ENCODE measurements at places on chromosomes 3 and 15.
A peak's percentile ranks its signal among the peaks of the same experiment; 100 is the strongest.

- no peak for DNase-seq
These were observed 374.9 kb upstream of the CNTN4 start for GRCh38 chr3:1723726-1724125.

DNA sequence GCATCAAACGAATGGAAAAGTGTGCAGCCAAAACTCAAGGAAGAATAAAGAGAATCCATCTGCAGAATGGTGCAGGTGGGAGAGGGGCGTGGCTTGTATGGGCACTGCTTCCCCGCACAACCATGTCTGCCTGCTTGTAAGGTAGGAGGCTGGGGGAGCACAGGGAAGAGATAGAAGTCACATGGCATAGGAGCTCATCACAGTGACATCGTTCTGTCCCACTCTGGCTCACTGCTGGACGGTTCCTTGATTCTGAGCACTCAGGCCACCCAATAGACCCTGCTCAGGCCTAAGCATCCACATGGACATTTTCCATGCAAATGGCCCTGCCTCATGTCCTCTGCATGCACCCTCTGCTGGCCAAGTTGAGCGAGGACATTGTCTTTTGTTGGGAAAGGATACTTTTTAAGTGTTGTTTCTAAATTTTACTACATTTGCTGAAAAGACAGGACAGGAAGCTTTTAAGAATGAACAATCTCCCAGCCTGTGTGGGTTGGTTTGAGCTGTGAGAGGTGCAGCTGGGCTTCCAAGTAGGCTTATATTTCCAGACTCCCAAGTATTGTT is 3.1 kb downstream of the MYLK start:
- DNase-seq: peak; percentile 22

- peak; percentile 86 for DNase-seq
These were observed 389.4 kb upstream of the TPM1 start for GRCh38 chr15:62653122-62653521.

DNA sequence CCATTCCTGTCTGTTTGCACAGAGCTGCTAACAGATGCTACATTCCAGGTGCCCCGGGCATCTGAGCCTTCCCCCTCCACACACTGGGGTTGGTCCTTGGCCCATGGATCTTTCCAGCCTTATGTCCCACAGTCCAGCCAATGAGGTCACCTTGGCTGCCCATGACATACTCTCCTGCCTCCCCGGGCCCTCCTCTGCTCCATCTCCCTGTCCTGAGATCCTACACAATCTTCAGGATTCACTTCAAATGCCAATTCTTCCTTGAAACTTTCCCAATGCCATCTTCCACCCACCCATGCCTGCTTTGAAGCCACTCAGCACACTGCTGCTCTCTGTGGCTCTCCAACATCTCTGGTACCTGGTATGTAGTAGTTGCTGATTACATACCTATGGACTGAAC is 4.3 kb downstream of the CHRNA3 start:
- DNase-seq: no peak

- no peak for DNase-seq
These were observed 136.0 kb upstream of the PTPRG start for GRCh38 chr3:61425356-61425755.

DNA sequence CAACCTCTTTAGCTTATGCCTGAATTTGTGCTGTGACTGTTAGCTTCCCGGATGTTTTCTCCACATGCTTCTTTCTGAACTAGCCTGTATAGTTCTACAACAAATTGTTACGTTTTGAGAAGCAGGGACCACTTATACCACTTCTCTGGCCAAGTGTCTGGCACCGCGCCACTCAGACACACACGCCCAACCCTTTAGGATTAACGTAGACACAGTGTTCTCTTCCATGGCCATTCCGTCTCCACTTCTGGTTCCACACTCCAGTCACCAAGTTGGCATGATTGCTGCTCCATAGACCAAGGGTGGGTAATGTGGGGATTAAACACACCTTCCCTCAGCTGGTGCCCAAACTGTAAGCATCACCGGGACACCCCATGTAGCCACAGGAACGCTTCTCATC is 755 bp upstream of the TMEM108 start:
- DNase-seq: no peak

DNA sequence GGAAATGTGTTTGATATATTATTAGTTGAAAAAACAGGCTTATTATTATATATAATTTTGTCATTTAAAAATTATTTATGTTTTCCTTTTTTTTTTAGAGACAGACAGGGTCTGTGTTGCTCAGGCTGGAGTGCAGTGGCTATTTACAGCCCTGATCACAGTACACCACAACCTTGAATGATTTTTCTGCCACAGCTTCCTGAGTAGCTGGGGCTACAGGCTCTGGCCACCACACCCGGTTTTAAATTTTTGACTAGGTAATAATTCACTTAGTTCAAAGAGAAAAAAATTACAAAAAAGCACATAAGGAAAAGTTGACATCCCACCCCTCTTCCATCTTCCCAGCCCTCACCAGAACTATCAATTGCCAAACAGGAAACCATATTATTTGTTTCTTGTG is 4.7 kb upstream of the CEMIP start:
- no peak for DNase-seq

DNA sequence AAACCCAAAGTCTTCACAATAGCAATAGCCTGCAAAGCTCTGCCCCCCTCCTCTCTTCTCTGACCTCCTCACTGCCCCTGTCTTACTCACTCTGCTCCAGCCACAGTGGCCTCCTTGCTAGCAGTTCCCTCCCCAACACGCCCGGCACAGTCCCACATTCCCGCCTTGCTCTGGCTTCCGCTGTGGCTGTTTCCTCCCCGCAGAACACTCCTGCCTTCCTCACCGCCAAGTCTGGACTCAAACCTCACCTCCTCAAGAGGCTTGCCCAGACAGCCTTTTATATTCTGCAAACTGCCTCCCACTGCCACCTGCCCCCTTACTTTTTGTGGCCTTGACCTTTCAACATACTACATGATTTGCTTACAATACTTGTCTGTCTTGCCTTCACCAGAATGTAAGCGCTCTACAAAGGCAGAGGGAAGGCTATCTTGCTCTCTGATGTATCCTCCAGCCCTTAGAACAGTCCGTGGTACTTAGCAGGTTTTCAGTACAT is 406 bp upstream of the MPI start:
- DNase-seq: peak; percentile 51

DNA sequence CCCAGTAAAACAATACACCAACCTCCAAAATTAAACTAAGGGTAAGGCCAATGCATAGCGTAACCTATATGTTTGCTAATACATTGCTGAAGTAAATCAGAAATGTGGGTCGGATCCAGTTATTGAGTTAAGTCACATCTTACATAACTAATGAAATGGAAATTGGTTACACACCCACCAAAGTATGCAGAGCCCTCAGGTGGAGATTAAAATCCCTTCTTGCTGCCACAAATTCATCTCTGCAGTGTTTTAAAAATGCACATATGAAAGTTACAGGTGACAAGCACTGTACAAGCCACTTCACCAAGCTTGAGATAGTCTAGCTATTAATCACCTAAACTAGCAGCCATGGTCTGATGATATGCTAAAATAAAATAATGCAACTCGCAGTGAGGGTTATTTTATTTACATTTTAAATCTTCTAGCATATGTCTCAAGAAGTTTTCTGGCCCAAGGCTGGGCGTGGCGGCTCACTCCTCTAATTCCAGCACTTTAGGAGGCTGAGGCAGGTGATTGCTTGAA is 130.6 kb downstream of the AQP9 start:
- no peak for DNase-seq

GRCh38 chr15:62141643-62142588 is 23.2 kb downstream of the C2CD4B start:
- DNase-seq: no peak

All from suppressor macrophage treated with lipopolysaccharide for 4 hours (primary cell).